NT2/D1 (cell line): ENCODE measurements at places on chromosomes 2 and 18.

- no peak for DNase-seq
Measured at GRCh38 chr18:67433971-67434370, 82.5 kb downstream of the DSEL start.

GRCh38 chr2:70939001-70939838 is 3.5 kb downstream of the ATP6V1B1 start:
- DNase-seq = no peak

GRCh38 chr18:51039138-51040112 is 9.4 kb downstream of the SMAD4 start:
- DNase-seq = no peak

- no peak for DNase-seq
Measured at GRCh38 chr2:217672472-217672871, 330.3 kb downstream of the TNS1 start.

- DNase-seq = no peak
Measured at GRCh38 chr2:106144621-106145331, 49.3 kb downstream of the UXS1 start.
